Fibroblast of villous mesenchyme (primary cell): ENCODE measurements at places on chromosomes 3 and 15. TPM values are rescaled to one million over a fixed set of nuclear protein-coding genes. Genes with fewer than 3 reads are reported as not detected.
A peak's percentile ranks its signal among the peaks of the same experiment; 100 is the strongest.

NANOGP8 gene
- 0.32 TPM in 1 of 2 replicates, not detected in the other for total RNA-seq

KCNAB1 gene
- total RNA-seq = 0.64 TPM in 1 of 2 replicates, not detected in the other

GP5 gene
- total RNA-seq = 0.32 TPM in 1 of 2 replicates, not detected in the other

ACKR4 gene
- total RNA-seq = 2.9 and 9.5 TPM in 2 replicates

GRCh38 chr3:141360888-141361598 lies 7.3 kb upstream of the ZBTB38 start:
- DNase-seq = peak; percentile 98

GRCh38 chr15:73751899-73752805 lies 999 bp downstream of the INSYN1 start:
- no peak for DNase-seq

- no peak for DNase-seq
Observed at GRCh38 chr15:31081588-31082250, 19.8 kb downstream of the TRPM1 start.

DNA sequence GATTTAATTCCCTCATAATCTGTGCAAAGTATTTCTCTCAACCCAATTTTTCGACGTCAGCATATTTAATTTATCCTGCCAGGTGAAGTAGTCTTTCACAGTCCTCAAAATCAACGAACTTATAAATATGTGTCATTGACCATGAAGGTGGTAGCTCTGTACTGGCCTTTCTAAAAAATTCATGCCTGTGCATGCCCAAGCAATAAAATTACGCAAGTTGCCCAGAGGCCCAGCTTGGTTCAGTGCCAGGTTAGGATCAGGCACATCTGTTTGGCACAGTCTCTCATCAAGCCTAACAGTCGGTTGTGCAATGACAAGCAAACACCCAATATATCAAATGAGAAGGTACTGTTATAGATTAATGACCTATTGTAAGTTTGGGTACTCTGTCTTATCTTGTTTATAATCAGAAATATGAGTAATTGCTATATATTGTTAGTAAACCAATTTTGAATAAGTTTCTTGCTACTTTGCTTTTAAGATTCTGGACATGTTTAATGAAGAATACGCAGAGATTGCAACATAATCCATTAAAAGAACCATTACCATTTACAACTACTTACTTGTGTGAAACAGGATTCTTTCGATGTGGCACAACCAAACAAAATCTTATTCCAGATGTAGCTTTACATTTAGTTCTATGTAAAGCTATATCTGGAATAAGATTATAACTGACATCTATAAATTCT lies 159.0 kb upstream of the IL12A start:
- peak; percentile 95 for DNase-seq

GRCh38 chr15:90214553-90215196 lies 13.5 kb downstream of the SEMA4B start:
- DNase-seq = no peak

DNA sequence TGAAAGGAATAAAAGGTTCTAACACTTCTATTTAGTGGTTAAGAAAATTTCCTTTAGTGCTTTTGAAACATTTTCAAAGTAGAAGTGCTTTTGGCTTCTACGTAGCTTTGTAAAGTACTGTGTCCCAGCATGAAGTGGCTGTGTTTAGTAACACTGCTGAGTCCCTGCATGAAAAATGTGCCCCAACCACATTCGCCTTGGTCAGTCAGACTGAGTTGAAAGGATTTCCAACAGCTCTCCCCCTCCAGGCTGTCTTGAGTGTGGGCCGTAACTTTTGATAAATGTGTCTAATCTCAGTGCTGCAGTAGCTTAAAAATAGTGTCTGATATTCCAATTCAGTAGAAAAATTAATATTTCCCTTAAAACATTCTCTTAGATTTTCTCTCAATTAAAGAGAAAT lies 115.0 kb downstream of the NR1D2 start:
- DNase-seq = peak; percentile 58

DNA sequence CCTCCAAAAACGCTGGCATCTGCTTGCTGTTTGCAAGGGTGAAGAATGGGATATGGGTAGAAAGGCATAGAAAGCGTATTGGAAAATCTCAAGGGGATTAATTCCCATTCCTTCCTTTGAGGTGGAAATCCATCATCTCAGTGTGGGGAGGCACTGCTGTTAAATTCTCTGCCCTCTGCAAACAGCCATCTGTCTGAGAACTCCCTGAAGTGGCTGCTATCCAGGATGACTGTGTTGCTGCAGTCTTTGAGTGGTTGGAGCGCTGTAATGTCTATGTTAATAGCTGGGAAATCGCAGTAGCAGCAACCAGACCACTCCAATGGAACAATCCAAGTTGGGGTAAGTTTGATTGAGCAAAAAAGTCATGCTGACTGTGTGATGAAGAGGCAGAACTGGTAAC lies 625.9 kb downstream of the NLGN1 start:
- no peak for DNase-seq

DNA sequence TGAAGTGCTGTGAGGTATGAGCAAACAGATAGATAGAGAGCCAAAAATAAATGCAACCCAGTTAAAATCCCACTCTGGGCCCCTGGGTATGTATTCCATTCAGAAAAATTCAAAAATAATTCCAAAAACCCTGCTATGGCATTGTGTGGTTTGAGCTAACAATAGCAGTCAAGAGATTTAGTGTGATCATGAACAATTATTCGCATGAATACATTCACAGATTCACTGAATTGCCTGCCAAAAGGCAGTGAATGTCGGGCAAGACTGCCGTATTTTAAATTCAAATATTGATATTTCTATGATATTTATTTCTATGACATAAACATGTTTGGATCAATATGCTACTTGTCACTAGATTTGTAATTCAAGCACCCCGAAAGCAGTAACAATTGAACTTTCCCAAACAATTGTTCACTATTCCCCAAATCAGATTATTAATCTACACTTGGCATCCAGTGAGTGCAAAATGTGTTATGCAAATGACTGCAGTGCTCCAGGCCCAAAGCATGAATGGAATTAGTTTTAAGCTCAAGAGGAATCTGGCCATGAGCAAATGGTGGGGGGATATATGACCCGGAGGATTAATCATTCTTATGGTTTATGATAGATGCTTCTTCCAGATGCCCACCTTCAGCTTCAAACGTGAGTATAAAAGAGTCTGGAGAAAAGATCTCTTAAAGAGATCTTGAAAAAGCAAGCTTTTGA lies 417.0 kb upstream of the MEIS2 start:
- DNase-seq = no peak

- DNase-seq = no peak
Observed at GRCh38 chr3:133856316-133856715, 39.4 kb downstream of the RAB6B start.

DNA sequence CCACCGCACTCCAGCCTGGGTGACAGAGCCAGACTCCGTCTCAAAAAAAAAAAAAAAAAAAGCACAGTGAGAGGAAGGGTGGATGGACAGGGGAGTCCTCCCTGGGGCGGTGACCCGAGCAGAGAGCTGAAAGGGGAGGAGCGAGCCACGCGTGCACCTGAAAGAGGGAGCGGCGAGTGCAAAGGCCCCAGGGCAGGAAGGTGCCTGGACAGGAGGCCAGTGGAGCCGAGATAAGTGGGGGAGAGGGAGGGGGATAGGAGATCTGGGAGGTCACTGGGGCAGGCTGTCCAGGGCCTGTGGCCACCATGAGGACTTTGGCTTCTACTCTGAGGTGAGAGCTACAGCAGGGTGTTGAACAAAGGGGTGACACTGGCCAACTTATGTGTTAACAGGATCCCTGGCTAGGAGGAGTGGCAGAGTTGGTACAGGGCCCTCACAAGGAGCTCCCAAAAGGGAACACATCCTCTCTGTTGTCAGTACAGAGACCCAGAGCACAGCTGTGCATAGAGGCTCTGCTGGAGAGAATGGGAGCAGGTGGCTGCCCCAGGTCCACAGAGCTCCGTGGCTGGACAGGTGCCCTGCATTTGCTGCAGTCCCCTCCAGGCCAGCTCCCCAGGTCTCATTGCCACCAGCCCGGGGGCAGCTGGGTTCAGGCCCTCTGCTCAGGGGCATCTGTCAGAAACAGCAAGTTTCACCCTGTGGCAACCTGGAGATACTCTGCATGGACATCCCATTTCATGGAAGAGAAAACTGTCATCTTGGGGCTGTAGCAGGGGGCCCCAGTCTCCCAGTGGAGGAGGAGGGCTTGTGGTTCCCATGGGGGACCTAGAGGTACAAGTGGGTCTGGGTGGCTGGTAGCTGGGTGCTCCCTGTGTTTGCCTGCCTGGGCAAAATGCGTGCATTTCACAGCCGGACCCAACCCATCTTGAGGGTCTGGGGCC lies 28.5 kb downstream of the FBLN2 start:
- DNase-seq = no peak
